ENCODE measurements at places on chromosomes 7 and 10.
A peak's percentile ranks its signal among the peaks of the same experiment; 100 is the strongest.

- DNase-seq = peak; percentile 58
Observed at GRCh38 chr7:116999311-116999710, 46.0 kb downstream of the ST7 start.

DNA sequence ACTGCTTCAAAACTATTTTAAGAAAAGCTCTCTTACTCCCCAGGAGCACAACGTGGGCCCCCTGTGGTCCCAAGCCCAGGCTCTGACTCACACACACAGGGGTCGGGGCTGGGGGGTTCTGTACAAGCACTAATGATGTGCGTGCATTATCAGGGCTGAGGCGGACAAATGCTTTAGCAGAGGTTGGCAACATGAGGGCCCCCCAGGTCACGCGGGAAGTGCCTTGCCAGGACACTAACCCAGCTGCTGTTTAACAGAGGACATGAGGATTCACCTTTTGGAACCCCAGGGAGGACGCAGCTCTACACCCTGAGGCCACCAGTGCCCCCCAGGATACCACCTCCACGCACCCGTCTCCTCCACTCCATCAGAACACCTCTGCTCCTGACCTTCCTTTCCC is 342.8 kb downstream of the DNAJB6 start:
- peak; percentile 44 for DNase-seq

- no peak for DNase-seq
Observed at GRCh38 chr10:51079331-51079730, 5.0 kb downstream of the PRKG1 start.

DNA sequence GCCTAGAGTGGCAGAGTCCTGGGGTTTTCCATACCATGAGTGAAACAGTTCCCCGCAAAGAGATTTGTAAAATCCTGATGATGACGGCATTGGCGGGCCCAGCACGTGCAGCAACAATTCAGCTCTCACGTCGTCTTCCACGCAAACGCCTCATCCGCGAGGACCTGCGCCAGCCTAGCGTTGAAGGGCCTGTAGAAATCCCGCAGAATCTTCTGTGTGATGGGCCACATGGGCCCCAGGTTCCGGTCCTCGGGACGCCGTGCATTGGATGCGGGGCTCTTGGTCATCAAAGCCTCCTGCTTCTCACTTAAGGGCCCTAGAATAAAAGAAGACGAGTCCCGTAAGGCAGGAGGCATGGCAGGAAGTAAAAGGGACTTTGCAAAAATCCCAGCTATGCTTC is 83.4 kb downstream of the CHST15 start:
- no peak for DNase-seq

GRCh38 chr7:94350734-94351133 is 44.0 kb upstream of the COL1A2 start:
- DNase-seq = no peak

DNA sequence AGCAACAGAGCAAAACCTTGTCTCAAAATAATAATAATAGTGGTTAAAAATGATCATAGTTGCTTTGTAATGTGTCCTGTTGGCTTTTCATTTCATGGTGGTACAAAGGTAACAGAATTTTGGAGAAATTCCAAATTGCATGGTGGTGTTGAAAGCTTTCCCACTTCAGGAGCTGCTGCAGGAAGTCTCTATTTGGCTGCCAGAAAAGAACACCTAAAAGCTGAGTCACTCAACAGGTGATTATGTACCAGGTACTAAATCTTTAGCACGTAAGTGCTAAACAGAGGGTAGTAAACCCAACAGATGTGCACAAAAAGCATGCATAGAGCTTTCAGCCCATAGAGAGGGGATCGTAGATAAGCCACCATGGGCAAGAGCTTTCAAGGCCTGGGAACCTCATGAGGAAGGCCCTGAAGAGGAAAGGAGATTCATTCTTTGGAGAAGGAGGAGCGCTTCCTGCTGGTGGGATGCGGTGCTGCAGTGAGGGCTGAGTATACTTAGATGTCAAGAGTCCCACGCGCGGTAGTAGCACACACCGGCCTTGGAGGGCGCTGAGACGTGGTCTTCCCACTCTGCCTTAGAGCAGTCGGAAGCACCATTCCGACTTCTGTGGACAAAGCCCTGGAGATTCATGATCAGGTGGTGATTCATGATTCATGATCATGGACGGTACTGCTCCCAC is 118.7 kb downstream of the RALA start:
- DNase-seq = peak; percentile 37

DNA sequence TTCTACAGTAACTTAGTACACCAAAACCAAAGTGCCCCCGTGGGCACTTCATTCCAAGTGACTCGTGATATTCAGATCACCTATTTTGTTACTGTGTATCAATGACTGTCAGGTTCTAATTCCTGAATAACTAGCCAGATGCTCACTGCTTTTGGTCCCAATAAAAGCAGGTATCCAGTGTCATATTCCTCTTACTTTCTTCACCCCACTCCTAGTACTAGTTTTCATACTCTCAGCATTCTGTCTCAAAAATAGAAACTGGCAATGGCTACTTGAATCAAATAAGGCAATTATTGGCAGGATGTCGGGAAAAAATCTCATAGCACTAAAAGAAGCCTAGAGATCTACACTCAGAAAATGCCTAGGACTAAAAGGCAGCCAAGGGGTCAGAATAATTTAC is 84.6 kb downstream of the ZNF467 start:
- DNase-seq = no peak

DNA sequence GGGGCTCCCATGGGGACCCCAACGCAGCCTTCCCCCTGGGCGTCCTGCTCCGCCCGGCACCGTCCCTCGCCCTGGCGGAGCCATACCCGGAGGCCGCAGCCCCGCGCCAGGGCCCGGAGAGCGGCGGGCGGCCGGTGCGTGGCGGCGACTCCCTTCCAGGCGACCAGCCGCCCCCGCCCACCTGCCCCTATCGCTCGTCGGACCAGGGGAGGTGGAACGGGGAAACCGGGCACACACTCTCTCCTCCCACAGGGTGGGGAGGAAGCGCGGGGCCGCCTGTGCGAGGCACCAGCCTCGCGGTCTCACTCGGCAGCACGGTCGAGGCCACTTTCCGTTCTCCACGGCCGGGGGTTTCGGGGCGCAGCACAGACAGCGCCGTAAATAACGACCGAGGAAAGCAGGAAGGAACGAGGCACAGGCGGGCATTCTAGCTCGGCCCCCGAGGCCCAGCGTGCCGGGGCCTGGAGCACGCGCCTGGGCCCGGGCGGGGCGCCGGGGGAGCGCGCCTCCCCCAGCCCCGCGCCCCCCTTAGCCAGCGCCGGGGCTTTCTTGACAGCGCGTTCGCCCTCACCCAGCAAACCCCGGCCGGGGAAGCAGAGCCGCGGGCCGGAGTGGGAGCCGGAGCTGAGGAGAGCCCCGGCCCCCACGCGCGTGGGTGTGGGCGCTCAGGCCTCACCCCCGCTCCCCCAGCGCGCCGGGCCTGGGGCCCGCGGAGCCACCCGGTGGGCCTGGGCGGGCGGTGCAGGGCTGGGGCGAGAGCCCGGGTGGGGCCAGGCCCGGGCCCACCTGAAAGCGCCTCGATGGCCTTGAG is 936 bp downstream of the IGF2BP3 start:
- no peak for DNase-seq

- no peak for DNase-seq
Observed at GRCh38 chr10:116716381-116716780, 26.0 kb downstream of the HSPA12A start.

- DNase-seq = no peak
Observed at GRCh38 chr7:151871189-151871735, 5.7 kb downstream of the PRKAG2 start.

GRCh38 chr7:45180084-45180986 is 22.7 kb downstream of the RAMP3 start:
- no peak for DNase-seq

GRCh38 chr7:156892081-156892800 is 742 bp downstream of the LMBR1 start:
- DNase-seq = no peak

- DNase-seq = no peak
Observed at GRCh38 chr7:7673240-7673550, 32.6 kb downstream of the UMAD1 start.

GRCh38 chr10:79303631-79304478 is 43.4 kb upstream of the PPIF start:
- DNase-seq = no peak

DNA sequence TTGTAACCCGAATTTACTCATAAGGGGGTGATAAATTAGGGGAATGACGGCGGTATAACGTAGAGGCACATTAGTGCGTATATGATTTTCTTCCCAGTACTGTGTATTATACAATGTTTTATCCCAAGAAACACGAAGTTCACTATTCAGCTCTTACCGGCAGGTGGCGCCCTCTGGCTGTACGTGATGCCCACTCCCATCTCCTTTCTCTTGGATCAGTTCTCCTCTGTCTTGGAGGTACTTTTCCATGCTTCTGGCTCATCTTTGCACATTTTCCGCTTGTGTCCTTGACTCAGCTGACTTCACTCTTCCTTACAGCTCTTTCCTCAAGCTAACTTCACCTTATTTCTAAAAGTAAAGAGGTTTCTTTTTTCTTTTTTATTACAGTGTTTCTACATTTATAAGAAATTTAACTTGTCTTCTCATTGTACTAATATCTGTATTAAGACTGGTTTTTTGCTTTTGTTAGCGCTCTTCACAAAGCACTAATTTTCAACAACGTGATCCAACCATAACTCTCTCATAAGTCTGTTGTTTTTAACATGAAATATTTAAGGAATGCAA is 21.3 kb downstream of the TMEM176B start:
- DNase-seq = peak; percentile 53

- DNase-seq = peak; percentile 62
Observed at GRCh38 chr10:104255311-104255981, 754 bp downstream of the GSTO1 start.

DNA sequence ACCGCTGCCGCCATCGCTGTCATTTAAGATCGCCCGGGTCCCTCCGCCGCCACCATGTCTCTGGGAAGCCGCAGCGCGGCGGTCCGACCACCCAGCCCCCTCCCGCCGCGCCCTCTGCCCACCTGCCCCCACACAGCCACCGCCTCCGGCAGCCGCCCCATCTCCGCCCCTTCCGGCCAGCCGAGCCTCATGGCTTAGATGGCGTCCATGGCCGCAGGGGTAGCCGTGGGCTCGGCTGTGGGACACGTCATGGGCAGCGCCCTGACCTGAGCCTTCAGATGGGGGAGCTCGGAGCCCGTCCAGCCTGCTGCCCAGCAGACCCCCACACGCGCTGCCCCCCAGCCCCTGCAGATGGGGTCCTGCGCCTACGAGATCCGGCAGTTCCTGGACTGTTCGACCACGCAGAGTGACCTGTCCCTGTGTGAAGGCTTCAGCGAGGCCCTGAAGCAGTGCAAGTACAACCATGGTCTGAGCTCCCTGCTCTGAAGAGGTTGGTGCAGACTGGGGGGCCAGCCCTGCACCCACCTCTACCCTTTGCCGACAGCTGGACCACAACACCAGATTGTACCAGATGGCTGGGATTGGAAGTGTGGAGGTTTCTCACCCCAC is 38.0 kb upstream of the TARP start:
- no peak for DNase-seq

GRCh38 chr7:876972-877311 is 588 bp downstream of the GET4 start:
- no peak for DNase-seq

DNA sequence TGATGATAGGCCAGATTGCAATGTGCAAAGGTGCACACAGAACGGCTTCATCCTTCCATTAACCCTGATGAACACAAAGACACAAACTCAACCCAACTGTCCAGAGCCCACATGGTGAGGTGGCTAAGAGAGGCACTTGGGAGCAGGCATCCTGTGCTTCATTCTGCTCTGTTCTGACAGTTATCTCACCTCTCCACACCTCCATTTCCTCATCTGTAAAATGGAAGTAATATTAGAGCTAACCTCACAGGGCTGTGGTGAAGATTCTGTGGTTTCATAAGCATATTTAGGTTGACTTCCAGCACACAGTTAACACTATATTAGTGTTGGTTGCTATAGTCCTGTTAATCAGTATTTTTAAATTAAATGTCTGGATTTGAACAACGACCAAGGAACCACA is 126.3 kb downstream of the TAX1BP1 start:
- no peak for DNase-seq

DNA sequence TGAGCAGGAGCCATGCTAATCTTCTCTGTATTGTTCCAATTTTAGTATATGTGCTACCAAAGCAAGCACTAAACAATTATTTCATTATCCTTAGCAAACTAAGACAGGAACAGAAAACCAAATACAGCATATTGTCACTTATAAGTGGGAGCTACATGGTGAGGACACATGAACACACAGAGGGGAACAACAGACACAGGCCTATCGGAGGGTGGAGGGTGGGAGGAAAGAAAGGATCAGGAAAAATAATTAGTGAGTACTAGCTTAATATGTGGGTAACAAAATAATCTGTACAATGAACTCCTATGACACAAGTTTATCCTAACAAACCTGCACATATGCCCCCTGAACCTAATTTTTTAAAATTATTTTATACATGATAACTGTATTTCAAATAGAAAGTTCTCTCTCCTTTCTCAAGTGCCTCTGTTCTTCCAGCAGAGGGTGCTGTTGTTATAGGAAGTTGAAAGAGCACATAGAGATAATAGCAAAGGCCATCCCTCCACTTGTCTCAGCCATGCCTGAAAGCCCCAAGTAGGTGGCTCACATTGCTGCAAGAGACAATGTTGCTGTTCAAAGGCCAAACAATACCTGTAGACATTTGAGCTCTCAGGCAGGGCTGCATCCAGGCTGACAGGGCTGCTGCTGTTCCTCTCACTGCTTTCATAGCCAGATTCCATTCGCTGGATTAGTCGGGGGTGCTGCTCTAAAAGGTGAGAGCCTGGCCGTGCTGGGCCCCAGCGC is 33.4 kb upstream of the PPP3CB start:
- DNase-seq = peak; percentile 78

DNA sequence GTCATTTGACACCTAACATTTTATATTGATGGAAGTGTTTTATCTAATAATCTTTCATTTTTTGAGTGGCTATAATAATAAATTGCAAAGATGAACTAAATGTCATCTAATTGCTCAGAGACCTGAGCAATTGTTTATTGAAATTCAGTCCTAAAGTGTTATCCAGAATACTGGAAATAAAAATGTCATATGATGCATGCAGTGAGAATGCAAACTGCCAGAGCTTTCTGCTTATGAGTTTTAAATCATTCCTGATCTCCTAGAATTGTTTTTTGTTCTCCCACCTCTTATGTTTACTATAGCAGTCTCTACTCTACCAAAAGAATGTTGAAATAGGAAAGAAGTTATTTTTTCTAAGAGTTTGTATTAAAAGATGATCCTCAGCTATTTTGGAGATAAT is 116.7 kb downstream of the FOXP2 start:
- DNase-seq = no peak

GRCh38 chr7:25716421-25716820 is 435.6 kb upstream of the NFE2L3 start:
- no peak for DNase-seq

DNA sequence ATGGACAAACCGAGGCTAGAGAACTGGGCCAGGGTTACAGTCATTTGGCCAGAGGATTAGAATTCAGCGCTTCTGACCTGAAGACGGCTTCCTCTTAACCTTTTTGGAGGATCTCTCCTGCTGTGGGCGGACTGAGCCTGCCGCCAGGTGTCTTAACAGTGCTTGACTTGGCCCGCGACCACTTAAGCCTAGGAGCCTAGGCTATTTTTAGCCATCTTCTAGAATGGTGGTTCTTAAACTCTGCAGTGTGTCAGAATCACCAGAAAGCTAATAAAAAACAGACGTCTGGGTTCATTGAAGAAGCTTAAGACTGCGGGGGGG is 722 bp downstream of the MDH2 start:
- no peak for DNase-seq
